ENCODE measurements at places on chromosomes 6 and 20.
A peak's percentile ranks its signal among the peaks of the same experiment; 100 is the strongest.

- no peak for DNase-seq
These were observed 125.8 kb downstream of the NFATC2 start for GRCh38 chr20:51416532-51417249.

DNA sequence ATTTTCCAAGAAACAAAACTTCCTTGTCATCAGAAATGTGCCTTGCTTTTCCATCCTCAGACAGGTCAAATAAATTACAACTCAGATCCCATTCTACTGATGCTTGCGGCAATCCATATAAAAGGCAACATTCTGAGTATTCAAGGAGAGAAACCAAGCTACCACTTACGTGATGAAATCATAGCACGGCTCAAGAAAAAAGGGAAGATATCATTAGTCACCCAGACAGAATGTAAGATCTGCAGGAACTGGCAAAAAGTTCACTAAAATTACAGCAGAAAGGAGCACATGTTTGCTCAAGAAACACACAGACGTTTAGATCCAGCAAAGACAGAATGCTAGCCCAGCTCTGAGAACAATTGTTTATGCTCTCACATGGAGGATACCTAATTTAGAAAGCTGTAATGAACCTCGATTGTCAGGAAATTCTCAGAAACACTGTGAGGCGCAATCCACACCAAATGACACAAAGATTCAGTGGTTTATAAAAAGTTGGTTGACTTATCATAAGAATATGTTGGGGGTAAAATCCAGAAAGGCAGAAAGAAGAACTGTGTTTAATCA lies 304.2 kb downstream of the ADGRG6 start:
- DNase-seq, result peak; percentile 87

DNA sequence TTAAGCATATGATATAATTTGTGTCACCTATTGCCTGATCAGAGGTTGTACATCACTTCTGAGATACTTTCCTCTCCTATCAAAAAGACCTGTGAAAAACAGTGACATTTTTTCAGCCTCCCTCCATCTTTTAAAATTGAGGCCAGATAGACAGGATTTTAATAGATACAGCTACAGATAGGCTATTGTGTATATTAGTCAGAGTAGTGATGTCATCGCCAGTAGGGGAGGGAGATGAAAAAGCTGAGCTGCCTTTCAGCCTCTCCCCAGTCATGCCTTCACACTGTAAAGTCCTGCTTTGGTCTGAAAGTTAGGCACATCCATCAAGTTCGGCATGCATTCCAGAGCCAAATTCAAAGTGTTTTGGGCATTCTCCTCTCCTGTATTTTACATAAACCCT lies 7.9 kb upstream of the PABPC1L start:
- DNase-seq, result peak; percentile 43

GRCh38 chr6:25058441-25058840 lies 122.7 kb upstream of the RIPOR2 start:
- DNase-seq, result no peak

DNA sequence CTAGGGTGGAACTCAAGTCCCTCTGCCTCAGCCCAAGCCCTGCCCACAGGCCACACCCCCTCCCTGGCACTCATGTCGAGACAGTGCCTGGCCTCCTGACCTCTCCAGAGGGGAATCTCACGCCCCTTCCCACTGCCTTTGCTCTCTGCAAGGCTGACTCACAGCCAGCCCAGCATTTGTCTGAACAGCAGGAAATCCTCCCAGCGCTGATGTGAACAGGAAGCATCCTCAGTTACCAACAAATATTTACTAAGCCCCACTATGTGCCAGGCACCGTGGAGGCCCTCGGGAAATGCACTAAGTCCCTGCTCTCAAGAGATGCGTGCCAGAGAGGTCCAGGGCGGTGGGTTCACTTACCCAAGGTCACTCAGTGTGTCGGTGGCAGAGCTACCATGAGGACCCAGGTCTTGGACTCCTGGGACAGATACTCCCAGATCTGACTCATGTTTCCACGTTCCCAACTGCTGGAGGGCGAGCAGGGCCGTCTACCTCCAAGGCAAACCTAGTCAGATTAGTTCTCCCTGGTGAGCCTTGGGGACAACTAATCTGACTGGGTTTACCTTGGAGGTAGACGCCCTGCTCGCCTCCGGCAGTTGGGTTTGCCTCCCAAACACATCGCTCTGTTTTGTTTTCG lies 7.8 kb downstream of the ADA start:
- DNase-seq, result peak; percentile 73

DNA sequence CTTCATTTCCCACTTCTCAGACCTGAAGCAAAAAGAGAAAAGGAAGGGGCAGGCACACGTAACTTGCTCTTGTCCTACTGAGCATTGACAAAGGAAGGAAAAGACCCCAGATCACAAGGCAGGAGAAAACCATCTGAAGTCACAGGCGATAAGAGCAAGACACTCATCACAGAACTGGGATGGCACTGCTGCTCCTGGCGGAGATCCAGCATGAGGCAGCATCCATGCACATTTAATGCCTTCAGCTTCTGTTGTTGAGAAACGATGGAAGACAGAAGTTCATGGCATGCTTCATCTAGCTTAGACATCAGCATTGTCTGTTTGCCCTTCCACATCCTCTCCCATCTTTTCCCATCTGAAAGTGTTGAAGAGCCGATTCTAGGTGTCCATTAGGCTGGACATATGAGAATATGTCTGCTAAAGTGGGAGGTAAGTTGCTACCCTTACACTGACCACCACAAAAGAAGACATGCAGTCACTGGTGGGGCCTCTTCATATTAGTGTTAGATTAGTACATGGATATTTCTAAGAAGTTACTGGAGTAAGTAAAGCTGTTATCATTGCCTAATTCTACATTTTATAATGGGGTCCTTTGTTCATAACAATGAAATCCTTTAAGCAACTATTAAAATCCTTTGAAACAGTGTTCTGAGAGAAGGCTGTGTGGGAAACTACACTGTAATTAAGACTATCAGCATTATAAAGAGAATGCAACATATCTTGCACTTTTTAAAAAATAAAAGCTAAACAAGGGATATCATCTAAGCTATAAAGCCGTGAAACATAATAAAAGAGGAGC lies 618.5 kb downstream of the C6orf118 start:
- DNase-seq, result no peak

DNA sequence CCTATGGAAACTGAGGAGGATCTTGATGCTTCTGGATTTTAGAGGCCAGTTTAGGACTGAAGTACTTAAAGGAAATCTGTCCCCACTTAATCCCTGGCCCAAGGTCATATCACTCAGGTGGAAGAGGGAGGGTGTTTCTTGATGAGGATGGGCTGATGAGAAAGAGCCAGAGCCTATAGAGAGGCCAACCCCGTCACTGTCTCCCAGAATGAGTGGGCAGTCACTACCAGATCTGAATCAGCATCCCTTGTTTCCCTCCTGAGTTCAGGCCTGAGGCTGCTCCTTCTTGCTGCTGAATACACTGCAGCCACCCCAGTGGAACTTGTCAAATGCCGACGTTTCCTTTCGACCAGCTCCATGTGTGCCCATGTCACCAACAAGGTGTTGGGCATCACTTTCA lies 14.8 kb downstream of the ARMC12 start:
- DNase-seq, result no peak

DNA sequence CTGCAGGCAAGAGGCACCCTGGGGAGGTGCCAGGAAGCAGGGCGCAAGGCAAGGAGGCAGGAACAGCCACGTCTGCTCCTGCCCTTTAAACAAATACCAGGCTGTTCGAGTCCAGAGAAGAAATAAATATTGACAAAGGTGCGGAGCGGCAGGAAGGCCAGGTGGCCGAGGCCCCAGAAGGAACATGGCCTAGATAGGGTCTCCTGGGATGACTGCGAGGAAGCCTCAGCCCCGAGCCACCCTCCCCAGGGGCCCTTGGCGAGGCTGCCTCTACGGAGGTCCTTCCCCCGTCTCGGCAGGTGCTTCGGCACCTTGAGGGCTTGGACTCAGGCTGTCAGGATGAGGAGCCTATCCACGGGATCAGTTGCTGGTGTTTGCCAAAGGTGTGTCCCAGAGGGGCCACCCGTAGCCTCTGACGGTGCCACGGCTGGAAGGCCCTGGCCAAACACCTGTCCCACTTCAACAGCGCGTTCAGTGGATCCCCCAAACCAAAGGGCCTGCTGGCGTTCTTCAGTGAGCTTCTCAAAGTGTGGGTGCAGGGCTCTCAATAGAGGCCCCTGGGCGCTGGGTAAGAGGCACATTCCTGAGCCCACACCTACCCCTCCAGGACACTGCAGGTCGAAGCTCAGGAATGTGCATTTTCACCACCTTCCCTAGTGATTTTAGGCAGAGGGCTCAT lies 39.8 kb downstream of the SNX5 start:
- no peak for DNase-seq

GRCh38 chr6:134870677-134871498 lies 79.0 kb downstream of the ALDH8A1 start:
- peak; percentile 51 for DNase-seq

GRCh38 chr20:56810141-56810540 lies 181.0 kb downstream of the TFAP2C start:
- DNase-seq, result no peak

GRCh38 chr6:150202404-150202803 lies 59.6 kb downstream of the PPP1R14C start:
- peak; percentile 59 for DNase-seq

- DNase-seq, result no peak
These were observed 135.9 kb upstream of the FUT9 start for GRCh38 chr6:95879856-95880255.

DNA sequence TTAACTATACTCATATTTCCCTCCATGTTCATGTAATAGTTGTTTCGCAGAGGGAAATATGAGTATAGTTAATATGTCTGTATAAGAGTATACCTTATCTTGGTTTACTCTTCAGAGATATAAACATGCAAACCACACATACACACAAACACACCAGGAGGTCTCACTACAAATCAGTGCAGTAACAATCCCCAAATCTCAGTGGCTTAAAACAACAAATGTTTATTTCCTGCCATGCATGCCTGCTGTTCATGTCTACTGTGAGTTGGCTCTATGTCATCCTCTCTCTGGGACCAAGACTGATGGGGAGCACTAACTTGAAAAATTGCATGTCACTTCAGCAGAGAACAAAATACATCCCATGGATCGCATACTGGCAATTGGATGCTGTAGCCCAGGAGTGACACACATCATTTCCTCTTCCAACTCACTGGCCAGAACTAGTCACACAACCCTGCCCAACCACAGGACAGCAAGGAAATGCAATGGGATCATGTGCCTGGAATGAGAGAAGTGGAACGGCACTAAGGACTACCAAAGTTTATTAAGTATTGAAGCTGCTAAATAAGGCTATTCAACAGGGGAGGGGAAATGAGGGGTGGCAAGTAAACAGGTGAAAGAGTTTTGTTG lies 89.0 kb upstream of the DTNBP1 start:
- no peak for DNase-seq

GRCh38 chr6:123909989-123910388 lies 106.3 kb downstream of the NKAIN2 start:
- no peak for DNase-seq

- no peak for DNase-seq
These were observed 153.6 kb upstream of the SHLD1 start for GRCh38 chr20:5596401-5597193.

DNA sequence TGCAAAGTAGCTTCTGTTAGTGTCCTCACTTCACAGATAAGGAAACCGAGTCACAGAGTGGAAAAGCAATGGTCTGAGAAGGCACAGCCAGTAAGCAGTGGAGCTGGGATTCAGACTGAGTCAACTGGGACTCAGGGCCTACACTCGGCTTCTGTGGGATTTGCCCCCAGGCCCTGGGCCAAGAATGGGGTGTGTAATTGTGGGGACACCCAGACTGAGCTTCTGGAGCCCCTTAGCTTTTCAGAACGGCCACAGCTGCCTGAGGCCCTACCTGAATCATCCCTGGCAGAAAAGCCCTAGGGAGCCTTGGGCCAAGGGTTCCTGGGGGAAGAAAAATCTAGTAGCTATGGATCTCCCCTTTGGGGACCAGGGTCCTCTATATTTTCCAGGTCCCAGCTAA lies 6.5 kb downstream of the ANGPT4 start:
- no peak for DNase-seq

GRCh38 chr20:37919389-37920040 lies 16.6 kb downstream of the VSTM2L start:
- DNase-seq, result no peak

- DNase-seq, result no peak
These were observed 32.3 kb upstream of the DUSP22 start for GRCh38 chr6:259901-260508.

DNA sequence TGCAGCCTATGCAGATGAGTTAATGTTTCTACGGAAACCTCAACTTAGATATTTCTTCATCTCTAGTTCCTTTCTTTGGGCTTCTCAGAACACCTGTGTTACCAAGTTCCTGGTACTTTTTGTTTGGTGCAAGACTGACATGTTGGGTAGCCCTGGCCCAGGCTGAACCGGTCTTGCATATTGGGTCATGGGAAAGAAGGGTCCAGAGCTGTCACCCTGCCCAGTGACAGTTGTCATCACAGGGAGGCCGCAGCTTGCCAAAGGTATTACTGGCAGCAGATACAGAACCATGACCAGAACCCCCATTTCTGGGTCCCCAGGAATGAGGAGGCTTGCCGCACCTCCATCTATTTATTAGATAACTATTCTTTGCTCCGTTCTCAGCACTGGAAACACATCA lies 40.2 kb downstream of the PDYN start:
- no peak for DNase-seq

GRCh38 chr6:134744301-134744700 lies 205.6 kb downstream of the ALDH8A1 start:
- DNase-seq, result no peak

- DNase-seq, result no peak
These were observed 10.3 kb upstream of the TCP11 start for GRCh38 chr6:35151466-35151865.

GRCh38 chr20:35947489-35947888 lies 6.8 kb downstream of the SCAND1 start:
- DNase-seq, result peak; percentile 10

DNA sequence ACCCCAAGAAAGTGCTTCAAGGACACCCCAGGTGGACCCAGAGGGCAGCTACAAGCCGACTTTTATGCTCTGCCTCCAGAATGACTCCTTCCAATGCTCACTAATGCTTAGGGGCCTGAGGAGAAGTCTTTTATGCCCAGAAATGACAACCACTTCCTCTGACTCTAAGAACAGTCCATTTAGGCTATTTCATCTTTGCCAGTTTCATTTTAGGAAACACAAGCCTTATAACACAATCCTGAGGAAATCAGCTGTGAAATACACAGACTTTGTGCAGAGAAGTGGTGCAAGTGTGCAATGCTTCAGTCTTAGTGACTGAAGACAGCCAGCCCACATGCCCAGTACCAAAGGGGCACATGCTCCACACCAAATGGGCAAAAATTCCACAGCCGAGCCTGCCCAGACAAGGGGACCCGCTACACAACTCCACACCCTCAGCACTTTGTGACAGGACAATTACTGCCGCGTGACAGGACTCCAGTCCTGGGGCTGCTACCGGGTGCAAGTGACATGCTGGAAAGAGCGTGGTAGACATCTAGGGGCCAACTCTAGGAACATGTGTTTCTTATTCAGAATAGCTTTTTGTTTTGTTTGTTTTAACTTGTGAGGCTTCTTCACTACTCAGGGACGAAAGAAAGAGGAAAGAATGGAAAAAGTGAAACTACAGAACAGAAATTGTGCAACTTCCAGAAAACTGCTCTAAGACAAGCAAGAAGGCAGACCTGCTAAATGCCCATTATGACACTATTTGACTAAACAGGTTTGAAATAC lies 28.2 kb upstream of the PLAGL1 start:
- peak; percentile 47 for DNase-seq
